ENCODE measurements at places on chromosomes 11 and 22. TPM values are rescaled to one million over a fixed set of nuclear protein-coding genes. Genes with fewer than 3 reads are reported as not detected.

- peaks cover 59% of the 10 kb centered on the region for H3K4me1 ChIP-seq
- H3K36me3 ChIP-seq = peaks cover 25% of the 10 kb centered on the region
- H3K27me3 ChIP-seq = no peaks in the 10 kb centered on the region
- H3K27ac ChIP-seq = peak overlapping the region; percentile 34
These were observed 3.0 kb upstream of the IFITM10 start for GRCh38 chr11:1753229-1753928.

DNA sequence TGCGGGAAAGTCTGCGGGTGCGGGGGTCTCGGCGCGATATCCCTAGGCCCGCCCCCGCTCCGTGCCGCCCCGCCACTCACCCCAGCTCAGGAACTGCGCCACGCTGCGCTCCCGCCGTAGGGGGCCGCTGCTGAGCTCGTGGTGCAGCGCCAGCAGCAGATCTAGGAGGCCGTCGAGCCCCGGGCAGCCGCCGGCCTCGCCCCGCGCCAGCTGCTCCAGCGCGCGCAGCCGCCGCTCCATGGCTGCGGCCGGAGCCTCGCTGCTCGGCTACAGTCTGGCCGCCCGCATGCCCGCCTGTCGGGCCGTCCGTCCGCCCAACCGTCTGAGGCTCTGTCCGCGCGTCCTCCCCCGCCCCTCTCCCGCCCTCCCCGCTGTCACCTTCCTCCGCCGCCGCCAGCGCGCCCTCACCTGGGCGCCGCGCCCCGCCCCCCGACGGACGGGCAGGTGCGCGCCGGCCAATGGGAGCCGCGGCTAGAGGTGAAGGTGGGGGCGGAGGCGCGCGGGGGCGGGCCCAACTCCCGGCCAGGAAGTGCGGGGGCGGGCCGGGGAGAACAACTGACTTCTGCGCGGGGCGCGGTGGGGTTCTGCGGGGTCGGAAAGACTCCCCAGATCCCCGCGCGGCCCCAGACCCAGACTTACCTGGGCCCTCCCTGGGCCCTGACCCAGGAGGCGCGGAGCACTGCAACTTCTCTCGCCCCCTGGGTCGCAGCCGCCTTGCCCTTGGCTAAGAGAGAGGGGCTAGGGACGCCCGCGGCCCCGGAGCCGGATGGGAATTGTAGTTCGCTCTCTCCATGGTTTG lies at the start of gene CDC42BPG:
TSS of gene CDC42BPG (minus strand) at position 324 of the 799 bp plus-strand sequence. CDS start at position 240, 84 bp downstream.
- no peaks in the 10 kb centered on the region for H3K27me3 ChIP-seq
- H3K4me3 ChIP-seq = peak within 1 kb of the TSS; percentile 64
- H3K36me3 ChIP-seq = no peaks in the 10 kb centered on the region
- H3K4me1 ChIP-seq = peaks cover 23% of the 10 kb centered on the region
- no peak within 1 kb of the TSS for H3K27ac ChIP-seq

DNA sequence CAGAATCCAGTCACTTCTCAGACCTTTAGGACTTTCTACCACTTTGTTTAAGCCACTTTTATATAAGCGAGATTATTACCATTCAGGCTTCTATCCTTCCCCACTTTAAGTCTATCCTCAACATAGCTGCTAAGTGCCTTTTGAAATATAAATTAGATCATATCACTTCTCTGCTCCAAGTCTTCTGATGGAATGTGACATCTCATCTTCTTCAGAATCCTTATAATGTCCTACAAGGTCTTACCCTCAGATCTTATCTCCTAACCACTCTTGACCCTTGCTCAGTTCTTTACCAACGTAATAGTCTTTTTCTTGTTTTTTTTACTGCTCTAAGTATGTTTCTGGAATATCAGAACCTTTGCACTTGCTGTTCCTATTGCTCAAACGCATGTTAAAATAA lies 188.7 kb downstream of the DYNC2H1 start:
- no peak overlapping the region for H3K4me3 ChIP-seq
- no peak for DNase-seq
- H3K36me3 ChIP-seq = peaks cover 44% of the 10 kb centered on the region
- no peak overlapping the region for H3K27ac ChIP-seq

PICK1 gene
- 26.2 TPM for total RNA-seq

DNA sequence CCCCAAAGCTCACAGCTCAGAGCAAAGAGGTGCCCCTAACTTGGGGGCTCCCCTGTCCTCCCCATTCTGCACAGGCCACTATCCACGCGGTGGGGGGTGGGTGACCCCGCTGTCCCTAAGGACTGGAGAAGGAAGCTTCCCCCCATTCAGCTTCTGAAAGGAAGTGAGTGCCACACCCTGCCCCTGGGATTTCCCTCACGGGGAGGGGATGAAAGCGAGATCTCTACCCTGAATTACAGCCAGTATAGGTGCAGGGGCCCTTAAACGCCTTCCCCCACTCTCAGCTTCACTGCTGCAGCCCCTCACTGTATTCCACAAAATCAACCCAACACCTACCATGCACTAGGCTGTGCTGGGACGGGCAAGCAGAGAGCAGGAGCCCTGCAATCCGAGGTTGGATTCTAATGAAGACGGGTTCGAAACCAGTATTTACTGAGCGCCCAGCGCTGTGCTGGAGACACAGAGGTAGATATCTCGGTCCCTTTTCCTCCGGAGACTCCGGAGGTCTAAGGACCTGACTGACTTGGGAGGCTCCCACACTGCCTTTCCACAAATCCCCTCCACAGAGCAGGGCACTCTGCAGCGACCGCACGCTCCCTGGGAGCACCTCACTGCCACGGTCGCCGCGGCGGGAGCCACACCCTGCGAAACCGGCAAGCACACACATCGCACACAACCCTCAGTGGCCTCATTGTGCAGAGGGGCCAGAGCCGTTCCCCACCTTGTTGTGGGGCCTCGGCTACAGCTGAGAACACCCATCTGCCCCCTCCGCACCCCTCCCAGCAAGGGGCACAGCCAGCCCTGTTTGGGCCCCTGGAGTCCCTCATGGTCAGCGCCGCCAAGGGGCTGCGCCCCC lies 1.8 kb downstream of the AHNAK start:
- H3K4me1 ChIP-seq = peaks cover 71% of the 10 kb centered on the region
- H3K27ac ChIP-seq = peak overlapping the region; percentile 95
- no peaks in the 10 kb centered on the region for H3K27me3 ChIP-seq
- DNase-seq = no peak
- no peaks in the 10 kb centered on the region for H3K36me3 ChIP-seq
- H3K4me3 ChIP-seq = peak overlapping the region; percentile 97

DNA sequence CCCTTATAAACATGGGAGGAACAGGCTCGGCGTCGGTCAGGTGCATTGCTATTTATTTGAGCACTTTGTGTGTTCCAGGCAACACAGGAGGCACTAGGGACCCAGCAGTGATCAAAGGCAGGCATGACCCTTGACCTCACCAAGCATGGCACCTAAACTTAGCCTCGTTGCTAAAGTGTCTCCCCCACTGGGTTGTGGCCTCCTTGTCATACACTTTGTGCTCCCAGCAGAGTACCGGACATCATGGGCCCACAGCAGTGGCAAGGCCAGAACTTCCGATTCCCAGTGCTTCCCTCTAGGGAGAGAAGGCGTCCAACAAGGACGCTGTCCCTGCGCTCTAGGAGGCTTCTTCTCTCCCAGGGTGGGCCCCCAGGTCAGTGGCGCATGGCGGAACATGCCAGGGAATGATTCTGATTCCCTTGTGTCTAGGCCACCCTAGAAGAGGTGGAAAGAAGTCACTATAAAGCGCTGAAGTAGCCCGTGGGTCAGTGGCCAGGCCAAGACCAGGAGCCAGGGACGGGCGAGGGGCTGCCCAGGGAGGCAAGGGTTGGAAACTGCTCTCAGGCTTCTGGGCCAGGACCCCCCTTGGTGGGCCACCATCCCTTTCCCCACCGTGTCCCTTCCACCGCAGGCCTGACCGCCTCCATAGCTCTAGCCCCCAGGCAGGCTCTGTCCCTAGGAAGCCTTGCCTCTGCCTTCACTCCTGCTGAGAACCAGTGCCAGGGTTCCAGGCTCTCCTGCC lies 19.7 kb downstream of the TOM1 start:
- H3K4me3 ChIP-seq = no peak overlapping the region
- no peak overlapping the region for H3K27ac ChIP-seq
- no peak for DNase-seq
- peaks cover 4% of the 10 kb centered on the region for H3K4me1 ChIP-seq
- peaks cover 40% of the 10 kb centered on the region for H3K36me3 ChIP-seq

- no peak for DNase-seq
- no peak overlapping the region for H3K4me3 ChIP-seq
- peaks cover 20% of the 10 kb centered on the region for H3K27me3 ChIP-seq
- H3K4me1 ChIP-seq = no peaks in the 10 kb centered on the region
These were observed 17.3 kb upstream of the CD82 start for GRCh38 chr11:44548032-44548695.

TMEM191C gene
- 1.2 TPM for total RNA-seq

DNA sequence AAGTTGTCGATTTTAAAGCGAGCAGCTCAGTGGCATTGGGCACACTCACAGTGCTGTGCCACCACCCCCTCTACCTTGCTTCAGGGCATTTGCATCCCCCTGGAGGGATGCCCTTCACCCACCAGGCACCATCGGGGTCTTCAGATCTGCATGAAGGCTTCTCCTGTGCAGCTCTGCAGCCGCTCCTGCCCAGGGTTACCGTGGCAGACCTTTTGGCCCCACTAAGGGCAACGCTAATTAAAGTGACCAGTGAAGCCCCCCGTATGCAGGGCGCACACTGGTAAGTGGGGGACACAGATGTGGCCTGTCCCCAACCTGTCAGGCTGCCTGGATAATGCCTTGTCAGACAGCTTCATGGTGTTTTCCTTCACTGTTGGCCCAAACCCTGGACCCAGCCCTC lies 1117.7 kb downstream of the BRD1 start:
- peaks cover 1% of the 10 kb centered on the region for H3K36me3 ChIP-seq
- DNase-seq = no peak
- H3K4me3 ChIP-seq = no peak overlapping the region
- no peaks in the 10 kb centered on the region for H3K27me3 ChIP-seq
- no peaks in the 10 kb centered on the region for H3K4me1 ChIP-seq
- H3K27ac ChIP-seq = no peak overlapping the region

MFNG gene
- 1.5 TPM for total RNA-seq

GRCh38 chr22:30005213-30005857 lies 74.9 kb upstream of the HORMAD2 start:
- no peak overlapping the region for H3K4me3 ChIP-seq
- no peak overlapping the region for H3K27ac ChIP-seq
- DNase-seq = peak; percentile 88
- H3K36me3 ChIP-seq = peaks cover 31% of the 10 kb centered on the region
- H3K4me1 ChIP-seq = no peaks in the 10 kb centered on the region

DDT gene
- 108 TPM for total RNA-seq

DNA sequence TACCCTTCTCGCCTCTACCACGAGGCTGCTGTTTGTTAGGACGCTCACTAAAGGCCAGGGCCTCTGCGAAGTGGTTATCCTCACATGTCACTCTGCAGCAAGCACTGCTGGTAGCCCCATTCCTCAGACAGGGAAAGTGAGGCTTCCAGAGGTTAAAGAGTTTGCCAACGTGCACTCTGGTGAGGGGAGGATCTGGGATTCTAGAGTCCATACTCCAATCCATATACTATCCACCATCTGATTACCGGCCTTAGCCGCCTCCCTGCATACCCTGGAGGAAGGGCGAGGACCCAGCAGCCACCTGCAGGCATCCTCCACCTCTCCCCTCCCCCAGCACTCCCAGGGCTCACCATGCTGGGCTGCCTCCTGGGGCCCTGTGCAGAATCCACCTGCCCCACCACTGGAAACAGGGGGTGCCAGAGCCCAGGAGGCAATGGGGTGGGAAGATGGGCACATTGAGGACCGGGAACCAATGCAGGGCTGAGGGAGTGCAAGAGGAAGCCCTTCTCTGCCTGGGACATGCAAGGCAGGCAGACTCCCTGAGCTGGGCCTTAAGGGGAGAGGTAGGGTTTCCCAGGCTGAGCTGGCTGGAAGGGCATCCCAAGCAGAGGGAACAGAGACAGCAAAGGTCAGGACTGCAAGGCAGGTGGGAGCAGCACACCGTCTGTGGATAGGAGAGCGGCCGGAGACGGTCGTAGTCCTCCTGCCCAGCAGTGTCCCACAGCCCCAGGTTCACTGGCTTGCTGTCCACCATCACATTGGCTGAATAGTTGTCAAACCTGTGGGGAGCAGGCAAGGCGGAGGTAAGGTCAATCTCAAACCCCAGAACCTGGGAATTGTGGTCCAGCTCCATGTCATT lies 11.7 kb downstream of the RAC2 start:
- DNase-seq = no peak
- peaks cover 26% of the 10 kb centered on the region for H3K4me1 ChIP-seq
- no peak overlapping the region for H3K4me3 ChIP-seq
- no peaks in the 10 kb centered on the region for H3K36me3 ChIP-seq
- H3K27me3 ChIP-seq = peaks cover 5% of the 10 kb centered on the region
- no peak overlapping the region for H3K27ac ChIP-seq

- peaks cover 75% of the 10 kb centered on the region for H3K4me1 ChIP-seq
- H3K27ac ChIP-seq = no peak overlapping the region
- H3K27me3 ChIP-seq = peaks cover 39% of the 10 kb centered on the region
- peaks cover 20% of the 10 kb centered on the region for H3K36me3 ChIP-seq
These were observed 18.9 kb downstream of the ZBTB16 start for GRCh38 chr11:114078423-114078822.

TEX12 gene
- total RNA-seq = not detected

Data from osteocyte (in vitro differentiated cells).